ENCODE measurements at places on chromosomes 3 and 15. TPM values are rescaled to one million over a fixed set of nuclear protein-coding genes. Genes with fewer than 3 reads are reported as not detected.

DNA sequence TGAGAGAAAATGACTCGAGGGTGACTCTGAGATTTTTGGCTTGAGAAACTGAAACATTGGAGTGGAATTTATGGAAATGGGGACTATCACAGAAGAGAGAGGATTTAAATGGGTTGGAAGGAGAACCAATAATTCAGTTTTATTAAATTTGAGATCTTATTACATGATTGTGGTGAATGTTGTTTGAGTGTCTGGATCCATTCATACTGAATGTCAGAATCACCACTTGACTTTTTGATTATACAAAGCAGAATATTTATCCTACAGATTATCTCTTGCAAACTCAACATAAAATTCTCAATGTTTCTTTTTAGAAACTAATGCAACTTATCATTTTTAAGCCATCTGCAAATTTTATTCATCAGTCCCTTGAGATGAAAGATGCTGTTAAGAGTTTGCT lies 332.8 kb downstream of the CNTN3 start:
- DNase-seq: no peak

GRCh38 chr3:171979081-171979480 lies 60.3 kb upstream of the FNDC3B start:
- DNase-seq: no peak

DNA sequence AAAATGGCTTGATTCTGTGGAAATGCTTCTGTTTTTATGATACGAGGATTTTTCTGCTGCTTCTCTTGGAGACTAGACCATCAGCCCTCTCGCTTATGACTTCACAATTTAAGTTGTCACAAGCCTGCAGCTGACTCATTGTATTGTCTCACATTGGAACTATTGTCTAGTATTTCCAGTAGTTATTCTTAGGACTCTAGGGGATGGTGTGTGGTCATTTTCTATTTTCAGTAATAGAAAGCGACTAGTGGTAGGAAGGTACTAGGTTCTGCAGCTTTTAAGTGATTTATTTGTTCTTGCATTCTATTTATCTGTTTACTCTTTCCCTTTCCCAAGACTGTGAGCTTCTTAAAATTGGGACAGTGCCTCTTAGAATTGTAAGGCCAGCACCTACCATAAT lies 66.3 kb upstream of the CRTC3 start:
- peak; percentile 43 for DNase-seq

GRCh38 chr3:197117114-197117513 lies 87.5 kb upstream of the MELTF start:
- no peak for DNase-seq

- DNase-seq: no peak
These were observed 171.4 kb downstream of the STT3B start for GRCh38 chr3:31704156-31704555.

KCNH8 gene
- total RNA-seq: not detected

Measured in heart left ventricle (tissue), 16 donors.